Stimulated activated CD8-positive, alpha-beta memory T cell treated with anti-CD3 and anti-CD28 coated beads, Interleukin-15, amount 100 ng/mL, for 4 hours (primary cell): ENCODE measurements at places on chromosomes 3 and 15.

DNA sequence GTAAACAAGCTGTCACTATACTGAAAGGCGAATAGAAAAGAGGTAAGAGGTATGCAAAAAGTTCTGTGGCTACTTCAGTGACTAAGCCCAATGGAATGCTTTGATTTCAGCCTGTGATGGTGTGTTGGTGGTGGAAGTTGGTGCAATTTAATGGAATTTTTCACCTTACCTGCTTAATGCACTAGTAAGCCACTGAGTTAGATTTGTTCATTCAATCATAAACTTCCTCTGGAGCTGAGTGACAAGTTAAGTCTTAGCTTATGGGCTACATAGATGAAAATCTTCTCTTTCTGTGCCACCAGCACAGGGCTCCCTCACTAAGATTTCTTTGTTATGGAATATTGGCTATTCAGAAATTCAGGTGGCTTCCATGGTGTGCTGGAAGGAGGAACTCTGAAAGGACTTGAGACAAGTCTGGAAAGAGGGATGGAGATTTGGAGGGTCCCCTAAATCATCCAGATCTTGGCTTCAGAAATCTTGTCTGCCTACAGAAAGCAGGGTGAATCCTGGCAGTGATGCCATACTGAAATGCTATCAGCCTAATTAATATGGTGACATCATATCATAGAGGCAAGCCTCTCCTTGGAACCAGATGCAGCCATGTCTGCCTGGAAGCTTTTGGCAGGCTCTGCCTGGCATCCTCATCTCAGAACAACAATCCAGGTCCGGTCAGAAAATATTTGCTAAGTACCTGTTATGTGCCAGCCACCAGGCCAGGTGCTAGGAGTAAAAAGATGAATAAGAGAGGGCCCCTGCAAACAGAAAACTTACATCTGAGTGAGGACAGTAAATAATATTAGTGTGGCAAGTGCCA is 8.1 kb upstream of the GAP43 start:
- DNase-seq, result no peak

DNA sequence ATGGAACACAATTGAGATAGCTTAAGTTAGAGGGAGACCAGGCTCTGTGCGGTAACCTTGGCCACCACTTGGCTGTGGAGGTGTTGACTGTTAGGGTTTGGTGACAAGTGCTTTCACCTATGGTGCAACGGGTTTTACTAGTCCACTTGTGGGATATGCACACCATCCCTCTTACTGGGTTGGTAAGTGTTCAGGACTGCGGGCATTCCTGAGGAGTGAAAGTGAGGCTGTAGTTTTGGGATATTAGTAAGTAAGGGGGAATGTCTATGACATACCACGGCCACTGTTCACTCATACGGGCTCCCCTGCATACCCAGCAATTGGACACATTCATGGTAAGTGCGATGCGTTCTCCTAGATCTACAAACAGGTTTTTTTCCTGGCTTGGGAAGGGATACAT is 8.0 kb upstream of the RAD54L2 start:
- no peak for DNase-seq

DNA sequence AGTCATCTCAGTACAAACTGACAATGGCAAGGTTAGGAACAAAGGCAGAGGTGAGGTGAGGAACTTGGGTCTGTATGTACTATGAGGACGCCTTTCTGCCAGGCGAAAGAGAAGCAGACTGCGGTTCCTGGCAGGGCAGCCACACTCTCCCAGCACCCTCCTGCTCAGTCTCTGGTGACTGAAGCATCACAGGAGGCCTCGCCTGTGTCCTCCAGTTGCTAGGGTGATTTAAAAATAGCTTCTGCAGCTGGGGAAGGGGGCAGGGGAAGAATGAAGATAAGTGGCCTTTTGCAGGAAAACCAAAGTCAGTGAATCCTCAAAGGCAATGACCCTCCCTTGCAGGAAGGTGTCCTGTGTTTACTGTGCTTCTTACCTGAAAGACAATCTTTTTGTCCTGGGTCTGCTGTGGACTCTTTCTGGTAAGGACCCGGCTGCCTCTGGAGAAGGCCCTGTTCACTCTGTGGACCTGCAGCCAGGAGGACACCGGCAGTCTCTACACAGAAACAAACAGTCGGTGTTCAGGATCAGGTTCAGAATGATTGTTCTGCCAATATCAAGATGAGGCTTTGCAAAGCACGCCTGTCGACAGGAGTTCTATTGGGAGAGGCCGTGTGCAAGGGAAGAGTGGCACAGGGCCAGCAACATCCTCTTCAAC is 65.7 kb upstream of the DGKG start:
- no peak for DNase-seq

DNA sequence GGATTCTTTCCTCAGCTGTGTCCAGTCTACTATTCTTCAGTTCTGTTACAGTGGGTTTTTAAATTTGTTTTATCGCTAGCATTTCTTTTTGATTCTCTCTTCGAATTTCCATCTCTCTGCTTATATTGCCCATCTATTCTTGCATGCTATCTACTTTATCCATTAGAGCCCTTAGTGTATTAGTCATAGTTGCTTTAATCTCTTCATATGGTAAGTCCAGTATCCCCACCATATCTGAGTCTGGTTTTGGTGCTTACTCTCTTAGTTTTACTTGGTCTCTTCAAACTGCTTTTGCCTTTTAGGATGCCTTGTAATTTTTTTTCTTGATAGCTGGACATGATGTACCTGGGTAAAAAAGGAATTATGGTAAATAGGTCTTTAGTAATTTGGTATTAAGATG is 9.1 kb downstream of the TIMMDC1 start:
- DNase-seq, result no peak

- DNase-seq, result no peak
Observed at GRCh38 chr15:88166082-88166993, 90.2 kb downstream of the NTRK3 start.

DNA sequence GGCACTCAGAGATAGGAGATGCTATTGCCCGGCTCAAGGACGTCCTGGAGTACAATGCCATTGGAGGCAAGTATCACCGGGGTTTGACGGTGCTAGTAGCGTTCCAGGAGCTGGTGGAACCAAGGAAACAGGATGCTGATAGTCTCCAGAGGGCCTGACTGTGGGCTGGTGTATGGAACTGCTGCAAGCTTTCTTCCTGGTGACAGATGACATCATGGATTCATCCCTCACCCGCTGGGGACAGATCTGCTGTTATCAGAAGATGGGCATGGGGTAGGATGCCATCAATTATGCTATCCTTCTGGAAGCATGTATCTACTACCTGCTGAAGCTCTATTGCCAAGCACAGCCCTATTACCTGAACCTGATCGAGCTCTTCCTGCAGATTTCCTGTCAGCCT is 26.4 kb downstream of the BCL2A1 start:
- no peak for DNase-seq

GRCh38 chr15:59550530-59550929 is 61.1 kb upstream of the GCNT3 start:
- DNase-seq, result no peak

- no peak for DNase-seq
Observed at GRCh38 chr3:117306299-117306698, 596.7 kb downstream of the TUSC7 start.

GRCh38 chr3:77605308-77605707 is 565.4 kb downstream of the ROBO2 start:
- DNase-seq, result no peak

GRCh38 chr3:35987386-35987785 is 348.1 kb downstream of the ARPP21 start:
- no peak for DNase-seq

DNA sequence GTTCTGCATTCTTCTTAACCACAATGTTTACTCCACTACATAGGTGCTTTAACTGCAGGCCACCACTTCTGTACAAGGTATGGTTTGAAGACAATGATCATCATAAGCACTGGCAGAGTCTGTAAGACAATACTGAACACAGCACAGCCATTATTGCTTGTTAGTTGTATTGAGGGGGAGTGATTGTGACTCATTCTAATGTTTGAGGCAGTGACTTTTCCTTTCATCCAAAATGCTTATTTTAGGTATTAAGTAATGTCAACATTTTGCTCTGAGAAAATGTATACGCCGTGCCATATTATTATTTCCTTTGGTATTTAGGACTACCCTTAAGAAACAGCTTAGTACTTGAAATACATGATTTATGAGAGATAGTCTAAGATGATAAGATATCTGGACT is 618.2 kb upstream of the ZNF717 start:
- DNase-seq, result no peak

DNA sequence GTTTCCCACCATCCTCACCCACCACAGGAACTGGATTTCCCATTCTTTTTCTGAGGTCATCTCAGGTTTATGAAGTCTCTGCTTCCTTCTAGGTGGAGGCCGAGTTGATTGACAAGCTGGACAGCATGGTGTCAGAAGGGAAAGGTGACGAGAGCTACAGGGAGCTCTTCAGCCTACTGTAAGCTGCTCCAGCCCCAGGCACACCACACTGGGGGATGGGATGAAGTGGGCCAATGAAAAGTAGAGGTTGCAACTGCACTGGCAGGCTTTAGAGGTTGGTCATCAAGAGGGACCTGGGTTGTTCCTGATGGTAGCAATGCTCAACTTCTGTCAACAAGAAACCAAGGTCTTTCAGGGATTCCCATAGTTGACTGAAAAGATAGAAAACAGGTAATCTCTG is 55.0 kb upstream of the MANF start:
- no peak for DNase-seq

- DNase-seq, result no peak
Observed at GRCh38 chr3:124569761-124570160, 160.5 kb upstream of the UMPS start.

GRCh38 chr3:42685363-42685881 is at the start of gene KLHL40:
Gene KLHL40 (plus strand): TSS chr3:42685537. CDS start chr3:42685619, 82 bp downstream.
- no peak for DNase-seq

DNA sequence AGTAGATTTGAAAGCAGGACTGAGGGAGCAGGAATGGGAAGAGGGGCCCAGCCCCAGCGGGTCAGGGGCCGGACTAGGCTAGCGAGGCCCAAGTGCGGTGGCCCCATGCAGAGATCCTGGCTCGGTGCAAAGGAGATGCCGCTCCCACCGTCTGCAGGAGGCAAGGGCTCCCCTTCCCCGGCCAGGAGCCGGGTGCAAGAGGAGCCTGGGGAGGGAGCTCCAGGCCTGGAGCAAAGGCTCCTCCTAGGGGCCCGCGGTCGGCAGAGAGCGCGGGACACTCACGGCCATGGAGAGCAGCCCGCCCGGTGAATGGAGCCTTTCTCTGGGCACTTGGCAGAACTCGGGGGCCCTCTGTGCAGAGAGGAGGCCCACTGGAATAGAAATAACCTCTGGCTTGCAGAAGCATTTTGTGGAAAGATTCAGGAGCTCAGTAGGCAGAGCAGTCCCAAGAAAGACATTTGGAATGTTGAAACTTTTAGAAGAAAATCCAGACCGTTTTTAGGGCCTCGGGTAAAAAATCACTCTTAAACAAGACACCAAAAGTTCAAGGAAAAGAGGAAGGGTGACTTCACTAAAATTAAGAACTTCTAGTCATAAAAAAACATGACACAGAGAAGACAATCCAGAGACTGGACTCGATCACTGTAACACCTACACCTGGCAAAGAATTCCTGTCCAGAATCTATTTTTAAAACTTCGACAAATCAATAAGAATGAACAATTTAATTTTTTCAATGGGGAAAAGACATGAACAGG is 43.0 kb upstream of the USP3 start:
- no peak for DNase-seq

DNA sequence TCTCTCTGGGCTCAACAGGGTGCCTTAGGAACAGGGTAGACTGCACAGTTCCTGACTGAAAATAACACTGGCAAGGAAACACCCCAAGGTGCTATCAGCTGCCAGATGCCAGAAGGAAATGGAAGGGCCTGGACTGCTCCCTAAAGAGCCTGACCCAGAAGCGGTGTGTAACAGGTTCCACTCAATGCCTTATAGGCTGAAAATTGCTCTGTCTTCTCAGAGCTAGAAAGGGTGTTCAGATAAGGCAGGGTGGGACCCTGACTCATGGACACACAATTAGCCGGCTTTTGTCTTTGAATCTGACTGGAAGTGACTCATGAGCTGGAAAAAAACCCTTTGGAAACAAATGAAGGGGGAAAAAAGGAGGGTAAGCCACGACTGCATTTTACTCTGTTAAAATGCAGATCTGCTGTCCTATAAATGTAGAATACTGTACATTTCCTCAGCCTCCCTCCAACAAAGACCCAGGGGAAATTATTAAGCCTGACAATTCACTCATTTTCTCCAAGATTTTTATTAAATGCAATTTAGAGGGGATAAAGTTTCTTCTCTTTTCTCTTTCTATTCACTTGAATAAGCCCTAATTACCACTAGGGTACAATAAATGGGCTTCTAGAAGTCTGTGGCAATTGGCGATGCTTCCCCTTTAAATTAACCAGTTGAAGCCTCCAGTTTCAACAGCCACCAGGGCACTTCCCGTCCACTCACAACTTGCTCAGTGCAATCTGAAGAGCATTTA is 160.2 kb upstream of the TBL1XR1 start:
- DNase-seq, result no peak

- no peak for DNase-seq
Observed at GRCh38 chr3:99084156-99084555, 182.7 kb upstream of the DCBLD2 start.

GRCh38 chr15:48516121-48516520 is 129.4 kb downstream of the FBN1 start:
- DNase-seq, result no peak

DNA sequence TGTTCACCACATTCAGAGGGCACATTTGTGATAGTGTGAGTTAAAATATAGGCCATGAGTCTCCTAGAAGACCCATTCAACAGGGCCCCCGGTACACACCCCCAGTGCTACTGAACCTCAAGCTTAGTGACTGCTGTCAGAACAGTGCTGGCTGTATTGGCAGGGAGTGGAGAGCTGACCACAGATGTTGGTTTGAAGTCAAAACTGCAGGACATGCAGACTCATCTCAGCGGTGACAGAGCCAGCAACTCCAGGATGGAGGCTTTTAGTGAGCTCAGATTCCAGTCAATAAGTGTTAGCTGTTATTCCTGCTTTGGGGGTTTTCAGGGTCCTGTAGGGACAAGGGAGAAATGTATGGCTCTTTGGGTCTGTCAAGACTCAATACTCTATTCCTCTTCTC is 29.1 kb downstream of the PRR20G start:
- no peak for DNase-seq

- DNase-seq, result no peak
Observed at GRCh38 chr15:58260205-58260724, 122.1 kb downstream of the AQP9 start.

DNA sequence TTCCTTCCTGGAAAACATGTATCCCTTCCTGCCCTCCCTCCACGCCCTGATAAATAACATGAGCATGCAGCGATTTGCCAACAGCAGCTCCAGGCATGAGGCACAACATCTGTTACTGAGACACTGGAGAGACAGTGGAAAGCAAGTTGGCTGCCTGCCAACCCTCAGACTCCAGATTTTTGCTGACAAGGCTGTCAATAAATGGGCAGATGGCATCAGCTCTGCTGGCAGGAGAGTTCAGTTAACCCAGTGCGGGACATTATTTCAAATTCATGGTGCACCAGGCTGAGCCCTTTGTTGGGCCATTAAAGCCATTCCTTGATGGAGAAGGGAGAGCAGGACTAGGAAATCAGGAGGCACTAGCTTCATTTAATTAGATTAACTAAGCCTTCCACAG is 293.3 kb downstream of the MEX3B start:
- DNase-seq, result no peak
